Body of pancreas (tissue), 4 donors: ENCODE measurements at places on chromosomes 4 and X.

- DNase-seq: no peak
These were observed 150.7 kb upstream of the SLC7A11 start for GRCh38 chr4:138392751-138393308.

DNA sequence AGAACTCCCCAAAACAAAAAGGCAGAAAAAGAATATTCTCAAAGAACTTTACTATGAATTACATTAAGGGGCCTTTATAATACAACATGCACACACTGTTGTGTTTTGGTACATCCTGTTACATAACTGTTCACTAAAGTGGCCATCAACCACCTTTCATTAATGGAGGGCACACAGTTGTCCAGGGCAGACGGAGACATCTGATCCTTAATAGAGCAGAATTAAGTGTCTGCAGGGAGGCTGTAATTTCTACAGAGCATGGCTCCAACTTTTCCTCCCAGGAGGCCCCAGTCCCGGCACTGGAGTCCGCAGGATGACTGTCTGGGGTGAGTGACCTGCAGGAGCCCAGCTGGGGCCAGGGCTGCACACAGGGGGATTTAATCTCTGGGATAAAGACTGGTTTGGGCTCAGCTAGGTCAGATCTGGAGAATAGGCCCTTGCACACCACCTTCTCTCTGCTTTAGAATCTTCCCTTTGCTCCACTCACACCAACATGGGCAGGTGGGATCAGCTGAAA, 233.4 kb downstream of the MAML3 start:
- DNase-seq: no peak

DNA sequence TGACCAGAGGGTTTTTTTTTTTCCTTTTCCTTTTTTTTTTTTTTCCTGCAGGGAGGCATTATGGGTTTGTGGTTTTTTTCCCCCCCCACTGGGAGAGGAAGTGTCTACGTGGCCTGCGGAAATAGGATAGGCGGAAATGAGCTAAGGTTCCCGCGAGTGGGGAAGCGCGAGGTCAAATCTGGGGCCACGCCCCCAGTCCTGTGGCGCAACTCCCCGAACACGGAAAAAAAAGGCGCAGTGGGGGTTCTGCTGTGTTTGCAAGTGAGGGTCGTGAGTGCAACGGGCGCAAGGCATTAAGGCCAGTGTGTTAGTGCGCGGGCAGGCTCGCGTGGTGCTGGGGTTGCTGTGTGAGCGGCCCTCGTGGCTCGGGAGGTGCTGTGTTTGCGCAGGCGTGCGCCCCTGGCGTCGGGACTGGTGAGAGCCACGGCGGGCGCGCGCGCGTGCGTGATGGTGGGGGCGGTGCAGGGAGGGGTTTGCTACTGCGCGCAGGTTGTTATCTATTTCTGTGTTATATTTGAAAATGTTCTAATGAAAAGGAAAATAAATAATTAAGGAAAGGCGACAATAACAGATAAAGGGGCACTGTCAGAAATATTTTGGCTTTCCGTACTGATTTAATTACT, 685 bp upstream of the MORF4L2 start:
- DNase-seq: peak; percentile 85

- DNase-seq: no peak
These were observed 61.7 kb upstream of the PRSS48 start for GRCh38 chr4:151215295-151215694.

GRCh38 chr4:87030755-87031441, 96.1 kb downstream of the AFF1 start:
- no peak for DNase-seq

DNA sequence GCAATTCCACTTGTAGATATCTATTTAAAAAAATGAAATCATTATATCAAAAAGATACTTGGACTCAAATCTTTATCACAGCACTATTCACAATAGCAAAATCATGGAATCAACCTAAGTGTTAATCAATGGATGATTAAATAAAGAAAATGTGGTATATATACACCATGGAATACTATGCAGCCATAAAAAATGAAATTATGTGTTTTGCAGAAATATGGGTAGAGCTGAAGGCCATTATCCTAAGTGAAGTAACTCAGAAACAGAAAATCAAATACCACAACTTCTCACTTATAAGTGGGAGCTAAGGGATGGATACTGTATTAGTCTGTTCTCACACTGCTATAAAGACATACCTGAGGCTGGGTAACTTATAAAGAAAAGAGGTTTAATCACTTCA, 14.3 kb upstream of the INTU start:
- no peak for DNase-seq

- peak; percentile 19 for DNase-seq
These were observed 89.0 kb upstream of the LIMCH1 start for GRCh38 chr4:41448934-41449333.

- no peak for DNase-seq
These were observed 8.8 kb downstream of the TMEM255A start for GRCh38 chrX:120302434-120302833.

DNA sequence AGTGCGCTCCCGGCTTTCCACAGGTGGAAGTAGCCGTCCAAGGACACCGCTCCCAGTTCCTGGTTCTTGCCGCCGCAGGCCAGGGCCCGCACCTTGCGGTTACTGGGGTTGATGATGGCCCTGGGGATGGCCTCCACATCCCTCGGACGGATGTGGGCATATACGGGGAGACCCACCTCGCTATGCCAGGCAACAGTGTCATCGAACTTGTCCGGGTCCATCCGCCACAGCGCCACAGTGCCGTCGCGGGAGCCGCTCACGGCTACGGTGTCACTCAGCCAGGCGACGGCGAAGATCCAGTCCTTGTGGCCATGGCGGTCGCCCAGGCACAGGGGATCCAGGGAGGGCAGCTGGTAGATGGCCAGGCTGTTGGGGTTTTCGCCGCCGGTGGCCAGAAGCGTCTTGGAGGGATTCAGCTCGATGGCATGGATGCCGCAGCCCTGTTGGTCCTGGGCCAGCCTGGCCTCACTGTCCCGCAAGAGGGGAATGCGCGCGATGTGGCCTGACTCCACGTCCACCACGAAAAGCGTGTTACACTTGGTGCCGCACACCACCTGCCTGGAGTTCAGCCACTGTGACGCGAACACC, 795 bp downstream of the DCAF12L1 start:
- no peak for DNase-seq

DNA sequence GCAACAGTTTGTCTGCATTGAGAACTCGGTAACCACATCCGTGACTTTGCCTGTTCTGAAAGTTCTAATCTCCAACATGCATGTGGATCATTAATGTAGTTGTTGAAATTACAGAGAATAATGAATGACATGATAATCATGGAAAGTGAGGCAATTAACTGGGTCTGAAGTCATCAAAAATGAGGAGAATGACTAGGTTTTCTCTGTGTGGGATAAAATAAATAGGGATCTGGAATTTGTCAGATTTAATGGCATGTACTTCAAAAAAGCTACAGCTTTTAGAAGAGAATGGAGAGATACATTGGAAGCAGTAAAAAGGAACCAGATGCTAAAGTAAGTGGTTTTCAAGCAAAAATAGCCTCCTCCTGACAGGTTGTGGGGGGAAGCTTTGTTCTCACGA, 59.3 kb downstream of the AFM start:
- no peak for DNase-seq

DNA sequence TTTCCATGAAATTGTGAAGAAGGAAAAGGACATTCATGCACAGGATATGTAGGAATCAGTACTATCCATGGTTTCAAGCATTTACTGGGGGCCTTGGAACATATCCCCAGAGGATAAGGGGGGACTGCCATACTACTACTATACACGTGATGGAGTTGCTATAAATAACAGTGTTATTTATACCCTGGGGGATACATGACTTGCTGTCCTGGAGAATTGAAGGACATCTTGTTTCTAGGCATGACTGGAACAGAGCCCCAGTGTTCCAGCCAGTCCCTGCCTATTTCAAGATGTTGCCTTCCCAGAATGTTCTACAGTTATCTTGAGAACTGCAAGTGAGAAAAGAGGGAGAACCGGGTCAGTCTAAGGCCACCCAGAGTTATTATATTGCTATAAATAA, 39.6 kb upstream of the ZNF81 start:
- DNase-seq: no peak

DNA sequence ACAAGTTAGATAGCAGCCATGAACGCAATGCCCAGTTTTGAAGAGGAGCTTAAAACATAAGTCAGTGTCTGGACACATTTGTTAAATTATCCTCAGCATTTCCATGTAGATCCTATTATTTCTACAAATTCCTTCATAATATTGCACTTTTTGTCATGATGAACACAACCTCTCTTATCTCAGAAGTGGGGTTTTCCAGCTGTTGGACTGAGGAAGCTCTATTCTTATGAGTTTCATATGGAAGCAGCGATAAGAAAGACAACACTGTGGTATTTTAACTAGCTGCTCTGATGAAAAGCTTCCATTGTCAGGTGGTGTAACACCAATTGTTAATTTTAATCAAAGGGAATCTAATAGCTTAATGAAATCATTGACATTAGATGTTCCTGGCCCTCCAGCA, 308.7 kb downstream of the GBA3 start:
- DNase-seq: no peak

DNA sequence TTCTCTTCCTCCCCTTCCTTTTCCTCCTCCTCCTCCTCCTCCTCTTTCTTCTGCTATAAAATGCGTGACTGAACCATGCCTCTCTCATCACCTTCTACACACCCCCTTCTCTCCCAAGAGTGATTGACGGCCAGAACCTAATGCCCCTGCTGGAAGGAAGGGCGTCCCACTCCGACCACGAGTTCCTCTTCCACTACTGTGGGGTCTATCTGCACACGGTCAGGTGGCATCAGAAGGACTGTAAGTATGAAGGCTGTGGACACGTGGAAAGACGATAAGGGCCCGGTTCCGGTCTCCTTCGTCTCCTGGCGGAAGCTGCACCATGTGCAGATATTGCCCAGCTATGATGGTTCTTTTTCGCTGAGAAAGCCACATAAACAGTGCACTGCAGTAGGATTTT, 12.1 kb upstream of the ARSF start:
- no peak for DNase-seq

DNA sequence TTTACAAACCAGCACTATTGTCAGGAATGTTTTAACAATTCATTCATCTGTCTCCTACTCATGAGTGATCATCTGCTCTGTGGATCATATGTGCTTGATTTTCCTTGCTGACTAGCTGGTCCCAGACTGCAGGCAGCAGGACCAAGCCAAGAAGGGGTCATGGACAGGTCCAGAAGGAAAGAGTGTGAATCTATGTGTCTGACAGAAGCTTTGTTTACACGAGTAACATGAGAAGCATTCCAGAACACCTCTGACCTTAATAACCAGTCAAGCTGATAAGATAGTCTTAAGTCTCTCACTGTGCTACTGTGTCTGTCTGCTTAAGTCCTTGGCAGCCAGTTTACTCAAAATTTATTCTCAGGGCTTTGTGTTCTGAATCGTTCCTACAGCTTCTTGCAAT, 39.0 kb downstream of the GUCY1A1 start:
- no peak for DNase-seq

DNA sequence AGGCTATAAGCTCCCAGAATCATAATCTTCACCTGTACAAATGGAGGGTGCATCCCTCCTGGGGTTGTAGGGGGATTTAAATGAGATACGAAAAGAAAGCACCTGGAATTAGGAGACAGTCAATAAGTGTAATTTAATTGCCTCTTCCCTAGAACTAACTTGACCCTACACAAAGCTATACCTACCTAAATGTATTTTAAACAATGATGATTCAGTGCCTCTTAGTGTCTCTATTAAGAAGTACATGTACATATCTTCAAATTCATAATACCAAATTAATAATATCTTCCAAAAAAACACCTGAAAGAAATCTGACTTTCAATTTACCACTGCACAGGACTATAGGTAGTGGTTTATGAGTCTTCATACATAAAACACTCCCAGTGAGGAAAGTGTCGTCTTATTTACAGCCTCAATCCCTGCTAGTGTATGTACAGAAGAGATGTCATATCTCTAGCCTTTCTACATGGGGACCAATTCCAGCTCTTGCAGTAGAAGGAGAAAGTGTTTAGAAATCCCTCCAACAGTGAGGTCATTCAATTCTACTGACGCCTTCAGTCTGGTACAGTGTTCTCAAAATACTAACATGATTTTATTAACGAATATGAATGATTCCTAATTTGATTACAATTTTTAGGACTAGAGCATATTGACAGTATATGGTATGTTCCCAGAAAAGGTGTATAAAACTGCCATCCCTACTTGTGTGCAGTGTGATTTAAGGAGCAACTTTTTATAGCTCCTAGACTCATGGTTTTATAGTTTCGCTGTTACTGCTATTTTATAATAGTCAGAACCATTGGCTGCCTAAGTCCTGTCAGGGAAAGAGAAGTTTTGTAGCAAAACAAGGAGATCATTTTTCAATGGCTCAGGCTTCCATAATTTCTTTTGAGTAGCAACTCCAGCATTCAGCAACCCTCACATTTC, 282.7 kb downstream of the UNC5C start:
- DNase-seq: no peak

- no peak for DNase-seq
These were observed 7.6 kb upstream of the PRRG3 start for GRCh38 chrX:151687635-151688034.

GRCh38 chr4:184591070-184591677, 58.1 kb downstream of the CASP3 start:
- DNase-seq: no peak

DNA sequence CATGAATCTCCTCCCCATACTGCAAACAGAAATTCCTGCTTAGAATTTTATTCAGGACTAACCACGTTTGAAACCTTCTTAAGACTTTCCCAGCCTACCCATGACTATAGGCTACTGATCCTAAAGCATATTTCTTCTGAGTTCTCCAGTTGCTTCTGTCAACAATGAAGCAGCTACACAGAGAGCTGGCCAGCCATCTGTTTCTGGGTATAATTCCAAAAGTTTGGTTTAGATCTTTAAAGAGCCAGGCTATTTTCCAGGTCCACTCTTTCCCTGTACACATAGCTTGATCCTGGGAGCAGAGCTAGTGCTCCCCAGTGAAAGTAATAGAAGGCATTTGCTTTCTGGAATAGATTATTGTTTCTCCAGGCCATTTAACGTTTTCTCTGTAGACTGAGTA, 4.0 kb upstream of the ITM2A start:
- DNase-seq: no peak

- peak; percentile 87 for DNase-seq
These were observed at the start of gene MSX1 for GRCh38 chr4:4859325-4859798. Gene MSX1 (plus strand): TSS chr4:4859665. CDS start chr4:4859900, 235 bp downstream.

DNA sequence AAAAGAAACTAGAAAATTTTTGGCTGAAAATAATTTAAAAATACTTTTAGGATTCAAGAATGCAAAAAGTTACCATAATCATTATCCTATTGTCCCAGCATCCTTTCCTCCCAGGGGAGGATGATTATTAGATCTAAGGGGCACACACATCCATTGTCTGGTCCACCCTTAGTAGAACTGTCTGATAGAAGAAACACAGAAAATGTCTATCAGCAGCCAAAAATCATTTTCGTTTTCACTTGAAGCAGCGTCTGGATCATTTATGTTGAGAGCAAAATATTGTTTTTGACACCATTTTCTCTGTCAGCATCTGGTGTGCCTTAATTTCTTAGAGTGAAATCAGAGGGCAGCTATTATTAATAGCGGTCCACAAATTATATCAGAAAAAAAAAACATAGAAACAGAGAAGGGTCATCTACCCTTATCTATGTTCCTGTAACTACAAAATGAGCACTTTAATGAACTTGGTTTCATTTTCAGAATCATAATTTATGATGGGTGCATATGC, 446.3 kb downstream of the TRAM1L1 start:
- DNase-seq: no peak

- DNase-seq: no peak
These were observed 85.3 kb downstream of the CLCN4 start for GRCh38 chrX:10242026-10242425.
